ENCODE measurements at places on chromosomes 1 and 21. TPM values are rescaled to one million over a fixed set of nuclear protein-coding genes. Genes with fewer than 3 reads are reported as not detected.
A peak's percentile ranks its signal among the peaks of the same experiment; 100 is the strongest.

- DNase-seq, result peak; percentile 40
- H3K36me3 ChIP-seq, result no peaks in the 10 kb centered on the region
- H3K27ac ChIP-seq, result no peak overlapping the region
- H3K4me3 ChIP-seq, result no peak overlapping the region
These were observed 55.7 kb downstream of the WNT9A start for GRCh38 chr1:227891955-227892488.

GRCh38 chr1:26705788-26706311 is 10.0 kb downstream of the ARID1A start:
- no peak overlapping the region for H3K27ac ChIP-seq
- no peak for DNase-seq
- peaks cover 33% of the 10 kb centered on the region for H3K36me3 ChIP-seq
- no peaks in the 10 kb centered on the region for H3K27me3 ChIP-seq
- peaks cover 27% of the 10 kb centered on the region for H3K4me1 ChIP-seq

Gene FCMR
- not detected for total RNA-seq

- H3K4me3 ChIP-seq, result no peak overlapping the region
- H3K4me1 ChIP-seq, result no peaks in the 10 kb centered on the region
- H3K27me3 ChIP-seq, result no peaks in the 10 kb centered on the region
- no peak overlapping the region for H3K27ac ChIP-seq
- no peak for DNase-seq
- no peaks in the 10 kb centered on the region for H3K36me3 ChIP-seq
These were observed 60.5 kb upstream of the SOD1 start for GRCh38 chr21:31599013-31599412.

DNA sequence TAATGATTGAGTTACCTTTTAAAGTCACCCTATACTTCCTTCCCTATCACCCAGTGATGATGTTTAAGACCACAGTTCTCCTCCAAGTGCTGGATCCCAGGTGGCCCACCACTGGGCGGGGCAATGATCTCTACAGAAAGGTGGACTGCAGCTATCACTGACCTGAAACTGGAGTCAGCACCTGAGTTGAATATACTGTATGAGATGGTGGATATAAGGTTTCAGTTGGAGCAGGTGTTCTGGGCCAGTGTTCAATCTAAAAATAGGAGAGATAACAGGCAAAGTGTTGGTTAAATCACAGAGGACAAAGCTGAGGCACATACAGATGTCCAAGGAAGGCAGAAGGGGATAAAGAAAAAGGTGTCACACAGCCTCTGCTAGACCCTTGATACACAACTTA is 96.6 kb downstream of the SIPA1L2 start:
- no peak overlapping the region for H3K27ac ChIP-seq
- no peaks in the 10 kb centered on the region for H3K27me3 ChIP-seq
- H3K4me3 ChIP-seq, result no peak overlapping the region
- DNase-seq, result no peak

Gene ERO1B
- total RNA-seq, result 4.0 TPM

DNA sequence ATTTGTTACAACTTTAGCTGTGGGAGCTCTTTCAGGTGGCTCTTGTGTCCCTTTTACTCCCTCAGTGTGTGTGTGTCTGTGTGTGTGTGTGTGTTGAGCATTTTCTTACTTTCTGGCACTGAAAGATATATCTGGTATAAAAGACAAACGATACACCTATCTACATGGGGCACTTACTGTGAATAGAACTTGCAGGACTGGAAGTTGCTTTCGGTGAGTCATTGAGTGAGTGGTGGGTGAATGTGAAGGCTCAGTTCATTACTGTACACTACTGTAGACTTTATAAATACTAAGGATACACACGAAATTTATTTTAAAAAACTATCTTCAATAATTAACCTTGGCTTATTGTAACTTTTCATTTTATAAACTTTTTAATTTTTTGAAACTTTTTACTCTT is 38.7 kb downstream of the BTBD8 start:
- H3K4me3 ChIP-seq, result no peak overlapping the region
- no peaks in the 10 kb centered on the region for H3K27me3 ChIP-seq
- H3K36me3 ChIP-seq, result no peaks in the 10 kb centered on the region
- H3K27ac ChIP-seq, result no peak overlapping the region
- no peaks in the 10 kb centered on the region for H3K4me1 ChIP-seq

DNA sequence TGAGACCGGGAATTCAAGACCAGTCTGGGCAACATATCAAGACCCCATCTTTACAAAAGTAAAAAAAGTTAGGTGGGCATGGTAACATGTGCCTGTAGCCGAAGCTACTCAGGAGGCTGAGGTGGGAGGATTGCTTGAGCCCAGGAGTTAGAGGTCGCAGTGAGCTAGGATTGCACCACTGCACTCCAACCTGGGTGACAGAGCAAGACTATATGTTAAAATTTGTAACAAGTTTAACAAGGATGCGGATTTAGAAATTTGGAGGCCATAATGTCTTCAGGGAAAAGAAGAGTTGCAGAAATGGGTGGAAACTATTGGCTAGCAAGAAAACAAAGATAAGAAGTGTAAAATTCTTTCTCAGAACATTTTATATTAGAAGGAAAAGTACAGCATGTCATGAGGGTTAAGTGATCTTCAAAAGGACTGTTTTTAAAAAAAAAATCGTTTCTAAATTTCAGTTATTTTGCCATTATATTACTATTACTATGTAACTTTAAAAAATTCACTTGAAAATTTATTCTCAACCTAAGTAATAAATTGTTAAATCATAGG is 17.6 kb downstream of the SOAT1 start:
- H3K4me1 ChIP-seq, result no peaks in the 10 kb centered on the region
- no peak overlapping the region for H3K27ac ChIP-seq
- no peak overlapping the region for H3K4me3 ChIP-seq

Gene SPRR1A
- not detected for total RNA-seq

Gene LINGO4
- not detected for total RNA-seq

GRCh38 chr1:92820024-92820423 is 11.8 kb upstream of the RPL5 start:
- H3K27ac ChIP-seq, result no peak overlapping the region
- no peaks in the 10 kb centered on the region for H3K4me1 ChIP-seq
- DNase-seq, result no peak
- no peaks in the 10 kb centered on the region for H3K27me3 ChIP-seq
- H3K4me3 ChIP-seq, result no peak overlapping the region

DNA sequence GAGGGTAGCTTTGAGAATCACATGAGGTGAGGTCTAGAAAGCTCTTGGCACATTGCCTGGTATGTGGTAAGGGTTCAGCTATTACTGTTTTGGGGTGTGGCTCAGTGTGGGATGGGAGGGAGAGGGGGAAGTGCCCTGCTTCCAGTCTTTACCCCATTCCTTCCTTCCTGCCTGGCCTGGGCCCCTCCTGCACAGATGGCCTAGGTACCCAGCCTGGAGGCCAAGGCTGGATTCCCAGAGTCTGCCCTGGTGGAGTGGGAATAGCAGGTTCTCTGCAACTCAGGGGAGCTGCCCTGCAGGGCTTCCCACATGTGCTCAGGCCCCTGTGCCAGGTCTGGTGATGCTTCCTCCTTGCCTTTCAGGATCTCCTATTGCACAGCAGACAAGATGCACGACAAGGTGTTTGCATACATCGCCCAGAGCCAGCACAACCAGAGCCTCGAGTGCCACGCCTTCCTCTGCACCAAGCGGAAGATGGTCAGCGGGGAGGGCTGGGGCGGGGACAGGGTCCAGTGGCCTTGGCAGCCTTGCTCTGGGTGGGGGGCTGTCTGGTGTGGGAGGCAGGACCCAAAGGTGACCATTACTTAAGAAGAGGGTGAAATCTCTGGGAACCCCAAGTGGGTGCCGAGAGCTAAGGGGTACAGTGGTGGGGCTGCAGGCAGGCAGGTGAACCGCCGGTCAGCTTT is 13.5 kb downstream of the LDLRAP1 start:
- H3K36me3 ChIP-seq, result no peaks in the 10 kb centered on the region
- H3K4me1 ChIP-seq, result no peaks in the 10 kb centered on the region
- H3K4me3 ChIP-seq, result no peak overlapping the region
- H3K27ac ChIP-seq, result no peak overlapping the region
- DNase-seq, result no peak

Gene S100A2
- 0.92 TPM for total RNA-seq

- H3K27me3 ChIP-seq, result no peaks in the 10 kb centered on the region
- H3K36me3 ChIP-seq, result no peaks in the 10 kb centered on the region
- no peak overlapping the region for H3K27ac ChIP-seq
- H3K4me1 ChIP-seq, result no peaks in the 10 kb centered on the region
These were observed 1048.2 kb downstream of the TTLL7 start for GRCh38 chr1:82950606-82951200.

- H3K4me3 ChIP-seq, result no peak overlapping the region
- H3K4me1 ChIP-seq, result peaks cover 18% of the 10 kb centered on the region
- H3K36me3 ChIP-seq, result no peaks in the 10 kb centered on the region
- DNase-seq, result no peak
- no peak overlapping the region for H3K27ac ChIP-seq
- no peaks in the 10 kb centered on the region for H3K27me3 ChIP-seq
These were observed 353.3 kb downstream of the SIPA1L2 start for GRCh38 chr1:232276651-232277050.

DNA sequence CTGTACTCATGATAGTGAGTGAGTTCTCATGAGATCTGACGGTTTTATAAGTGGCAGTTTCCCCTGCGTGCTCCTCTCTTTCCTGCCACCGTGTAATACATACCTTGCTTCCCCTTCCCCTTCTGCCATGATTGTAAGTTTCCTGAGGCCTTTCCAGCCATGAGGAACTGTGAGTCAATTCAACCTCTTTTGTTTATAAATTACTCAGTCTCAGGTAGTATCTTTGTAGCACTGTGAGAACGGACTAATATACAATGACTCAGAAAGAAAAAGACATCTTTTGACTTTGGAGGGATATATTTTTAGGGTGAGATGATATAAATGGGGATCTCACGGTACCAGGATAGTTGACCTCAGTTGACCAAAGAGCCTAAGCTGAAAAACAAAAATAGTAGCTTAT is 74.7 kb upstream of the BACH1 start:
- H3K4me3 ChIP-seq, result no peak overlapping the region
- H3K27ac ChIP-seq, result no peak overlapping the region
- no peaks in the 10 kb centered on the region for H3K36me3 ChIP-seq
- DNase-seq, result no peak
- H3K27me3 ChIP-seq, result no peaks in the 10 kb centered on the region
